Esophagus muscularis mucosa (tissue), 4 donors: ENCODE measurements at places on chromosomes 1 and 21. TPM values are rescaled to one million over a fixed set of nuclear protein-coding genes. Genes with fewer than 3 reads are reported as not detected.

DNA sequence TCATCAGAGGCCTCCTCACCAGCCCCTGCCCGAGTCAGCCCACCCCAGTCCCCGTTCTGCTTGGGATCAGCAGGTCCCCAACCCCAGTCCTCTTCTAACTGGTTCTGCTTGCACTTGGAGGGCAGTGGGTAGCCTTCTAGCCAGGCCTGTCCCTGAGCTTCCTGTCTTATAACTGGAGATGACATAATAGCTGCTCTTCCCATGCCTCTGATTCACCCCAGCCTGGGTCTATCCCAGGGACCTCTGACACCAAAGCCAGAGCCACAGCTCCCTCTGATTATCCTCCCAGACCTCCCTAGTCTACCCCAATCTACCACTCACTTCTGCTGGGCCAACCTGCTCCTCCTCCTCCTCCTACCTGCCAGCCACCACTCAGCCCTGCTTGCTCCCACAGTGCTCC is 31.4 kb downstream of the IQGAP3 start:
- no peak for DNase-seq

- DNase-seq: no peak
Measured at GRCh38 chr1:224182057-224182865, 779 bp upstream of the DEGS1 start.

The NASP gene
- total RNA-seq: 54.2 TPM

The TMPRSS15 gene
- not detected for total RNA-seq

The SPRR2G gene
- not detected for total RNA-seq
